ENCODE measurements at places on chromosomes 1 and 21.

DNA sequence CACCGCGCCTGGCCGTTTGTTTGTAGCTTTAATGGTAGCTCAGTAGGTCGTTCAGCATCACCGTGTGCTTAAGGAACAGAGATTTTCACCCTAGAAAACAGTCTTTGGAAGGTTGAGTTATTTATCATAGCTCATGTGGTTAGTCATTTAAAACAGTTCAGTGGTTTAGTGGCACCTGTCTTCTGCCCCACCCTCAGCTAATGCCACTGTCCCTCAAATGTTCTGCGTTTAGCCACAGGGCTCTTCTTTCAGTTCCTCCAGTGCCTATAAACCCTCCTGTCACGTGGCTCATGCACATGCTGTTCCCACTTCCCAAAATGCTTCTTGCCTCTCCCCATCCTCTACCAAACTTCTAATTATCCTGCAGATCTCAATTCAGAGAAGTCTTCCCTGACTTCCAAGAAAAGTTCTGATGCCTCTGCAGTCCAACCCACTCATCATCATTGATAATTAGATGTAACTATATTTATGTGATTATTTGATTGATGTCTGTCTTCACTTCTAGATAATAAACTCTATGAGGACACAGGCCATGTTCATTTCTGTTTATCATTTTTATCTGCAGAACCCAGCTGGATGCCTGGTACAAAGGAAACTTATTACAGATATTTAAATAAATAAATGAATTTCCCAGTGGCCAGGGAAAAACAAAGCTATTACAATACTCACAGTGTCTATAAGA lies 14.4 kb upstream of the DIPK1A start:
- no peak for DNase-seq

DNA sequence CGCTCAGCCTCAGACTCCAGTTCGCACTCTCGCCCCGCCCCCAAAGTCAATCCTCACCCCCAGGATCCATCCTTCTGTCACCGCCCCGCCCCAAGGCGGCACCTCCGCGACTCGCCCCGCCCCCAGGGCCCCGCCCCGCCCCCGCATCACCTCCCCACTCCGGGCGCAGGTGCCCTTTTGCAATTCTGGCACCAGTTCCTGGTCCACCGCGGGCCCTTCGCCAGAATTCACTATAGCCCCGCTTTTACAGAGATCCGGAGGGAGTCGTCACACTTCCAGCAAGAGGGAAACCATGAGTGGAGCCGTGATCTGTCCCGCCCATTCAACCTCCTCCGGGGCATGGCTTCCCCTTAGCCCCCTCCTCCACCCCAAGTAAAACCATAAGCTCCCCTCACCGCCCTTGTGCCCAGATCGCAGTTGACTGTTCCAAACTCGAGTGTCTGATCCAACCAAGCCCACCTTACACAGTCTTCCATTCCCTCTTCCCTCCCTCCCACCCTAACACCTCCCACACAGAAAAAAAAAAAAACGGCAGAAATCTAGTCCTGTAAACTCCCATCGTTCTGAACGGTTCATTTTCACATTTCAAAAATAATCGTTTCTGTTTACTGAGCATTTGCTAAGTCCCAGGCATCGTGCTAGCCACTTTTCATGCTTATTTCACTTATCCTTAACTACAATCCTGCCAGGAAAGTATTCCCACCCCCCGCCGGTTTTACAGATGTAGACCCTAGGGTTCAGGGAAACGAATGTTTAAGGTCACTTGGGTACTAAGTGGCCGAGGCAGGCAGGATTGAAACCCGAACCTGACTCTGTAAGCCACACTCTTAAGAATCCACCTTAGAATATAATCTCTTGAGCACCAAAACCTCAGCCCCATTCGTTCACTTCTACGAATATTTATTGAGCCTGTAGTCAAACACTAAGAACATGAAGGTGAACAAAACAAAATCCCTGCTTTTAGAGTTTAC lies 1.3 kb upstream of the DNAJC16 start:
- peak; percentile 94 for DNase-seq

GRCh38 chr21:43865540-43866259 lies 677 bp downstream of the AGPAT3 start:
- no peak for DNase-seq

GRCh38 chr1:155196103-155196892 lies 11.4 kb downstream of the THBS3 start:
- no peak for DNase-seq

DNA sequence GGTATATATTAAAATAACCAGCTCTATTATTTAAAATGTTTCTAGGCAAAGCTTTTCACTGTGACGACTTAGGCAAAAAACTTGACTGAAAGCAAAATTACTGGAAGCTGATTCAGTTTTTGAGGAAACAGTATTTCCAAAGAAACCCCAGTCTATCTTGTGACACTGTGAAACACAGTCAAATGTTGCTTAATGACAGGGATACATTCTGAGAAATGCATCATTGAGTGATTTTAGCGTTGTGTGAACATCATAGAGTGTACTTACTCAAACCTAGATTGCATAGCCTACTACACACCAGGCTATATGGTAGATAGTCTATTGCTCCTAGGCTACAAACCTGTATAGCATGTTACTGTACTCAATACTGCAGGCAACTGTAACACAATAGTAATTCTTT lies 116.9 kb upstream of the KCNK1 start:
- DNase-seq: no peak

GRCh38 chr1:31418626-31419323 lies 5.8 kb downstream of the SERINC2 start:
- no peak for DNase-seq

DNA sequence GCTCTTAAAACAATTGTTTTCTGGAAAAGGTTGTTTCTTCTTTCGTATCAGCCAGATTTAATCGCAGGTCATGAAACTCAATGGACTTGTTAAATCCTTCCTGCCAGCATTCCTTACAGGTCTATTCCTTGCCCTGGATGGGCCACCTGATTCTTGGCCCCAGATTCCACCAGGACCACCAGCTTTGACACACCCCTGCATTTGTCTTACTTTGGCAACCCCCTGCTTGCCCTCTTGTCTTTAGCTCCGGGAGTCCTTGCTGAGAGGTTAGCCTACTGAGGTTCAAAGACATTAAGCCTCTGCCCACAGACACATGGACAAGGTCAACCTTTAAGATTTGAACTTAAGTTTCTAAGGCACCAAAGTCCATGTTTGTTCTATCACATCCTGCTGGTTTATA lies 27.1 kb upstream of the DAB1 start:
- DNase-seq: no peak

- DNase-seq: no peak
Observed at GRCh38 chr1:205430696-205431305, 8.9 kb upstream of the LEMD1 start.

Data from SK-N-MC (cell line).